ENCODE measurements at places on chromosomes 16 and 17.

DNA sequence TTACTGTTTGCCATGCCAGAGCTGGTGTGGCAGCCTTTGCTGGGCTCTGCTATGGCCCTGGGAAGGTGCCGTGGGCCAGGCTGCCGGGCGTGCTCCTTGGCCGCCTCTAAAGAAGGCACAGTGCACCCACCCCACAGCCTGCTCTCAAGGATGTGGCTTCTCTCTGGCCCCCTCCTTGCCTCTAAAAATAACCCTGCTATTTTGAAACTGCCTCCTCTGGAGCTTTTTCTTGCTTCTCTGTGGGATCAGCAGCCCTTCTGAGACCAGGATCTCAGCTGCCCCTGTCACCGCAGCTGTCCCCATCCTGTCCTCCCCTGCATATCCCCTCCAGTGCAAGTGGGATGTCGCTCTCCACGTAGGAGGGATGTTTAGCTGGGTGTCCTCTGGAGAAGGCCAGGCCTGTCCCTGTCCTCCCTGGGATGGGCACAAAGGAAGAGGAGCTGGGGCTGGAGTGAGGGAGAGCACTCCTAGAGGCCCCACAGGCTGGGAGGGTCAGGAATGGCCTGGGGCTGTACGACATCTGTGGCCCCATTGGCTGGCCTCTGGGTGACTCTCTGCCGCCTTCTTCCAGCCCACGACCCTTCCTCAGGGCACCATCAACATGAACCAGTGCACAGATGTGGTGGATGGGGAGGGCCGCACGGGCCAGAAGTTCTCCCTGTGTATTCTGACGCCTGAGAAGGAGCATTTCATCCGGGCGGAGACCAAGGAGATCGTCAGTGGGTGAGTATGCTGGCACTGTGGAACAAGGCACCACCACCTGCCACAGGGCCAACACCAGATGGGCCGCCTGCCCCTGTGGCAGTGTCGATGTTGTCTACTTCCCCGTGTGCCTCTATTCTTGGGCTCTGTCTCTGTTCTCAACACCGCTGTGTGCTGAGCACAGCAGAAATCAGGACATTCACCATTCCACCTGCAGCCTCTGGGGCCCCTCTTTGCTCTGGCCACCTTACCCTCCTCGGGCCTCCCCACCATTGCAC, 79.7 kb downstream of the PLD6 start:
- no peak for DNase-seq

DNA sequence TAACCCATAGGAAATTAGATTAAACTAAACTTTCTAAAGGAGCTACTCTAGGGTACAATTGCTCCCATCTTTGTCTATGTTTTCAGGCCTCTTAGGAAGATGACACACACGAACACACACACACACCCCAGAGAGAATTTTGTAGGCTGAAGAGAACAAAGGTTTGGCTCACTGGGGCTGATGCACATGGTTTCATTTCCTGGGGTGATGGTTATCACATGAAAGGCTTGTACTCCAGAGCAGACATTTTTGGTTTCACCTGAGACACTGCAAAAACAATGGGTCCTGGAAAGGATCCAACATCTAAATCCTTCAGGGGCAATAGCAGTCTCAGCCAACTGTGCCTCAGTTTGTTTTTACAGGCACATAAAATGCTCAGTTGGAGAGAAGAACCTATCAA, 62.8 kb downstream of the GRB7 start:
- no peak for DNase-seq

DNA sequence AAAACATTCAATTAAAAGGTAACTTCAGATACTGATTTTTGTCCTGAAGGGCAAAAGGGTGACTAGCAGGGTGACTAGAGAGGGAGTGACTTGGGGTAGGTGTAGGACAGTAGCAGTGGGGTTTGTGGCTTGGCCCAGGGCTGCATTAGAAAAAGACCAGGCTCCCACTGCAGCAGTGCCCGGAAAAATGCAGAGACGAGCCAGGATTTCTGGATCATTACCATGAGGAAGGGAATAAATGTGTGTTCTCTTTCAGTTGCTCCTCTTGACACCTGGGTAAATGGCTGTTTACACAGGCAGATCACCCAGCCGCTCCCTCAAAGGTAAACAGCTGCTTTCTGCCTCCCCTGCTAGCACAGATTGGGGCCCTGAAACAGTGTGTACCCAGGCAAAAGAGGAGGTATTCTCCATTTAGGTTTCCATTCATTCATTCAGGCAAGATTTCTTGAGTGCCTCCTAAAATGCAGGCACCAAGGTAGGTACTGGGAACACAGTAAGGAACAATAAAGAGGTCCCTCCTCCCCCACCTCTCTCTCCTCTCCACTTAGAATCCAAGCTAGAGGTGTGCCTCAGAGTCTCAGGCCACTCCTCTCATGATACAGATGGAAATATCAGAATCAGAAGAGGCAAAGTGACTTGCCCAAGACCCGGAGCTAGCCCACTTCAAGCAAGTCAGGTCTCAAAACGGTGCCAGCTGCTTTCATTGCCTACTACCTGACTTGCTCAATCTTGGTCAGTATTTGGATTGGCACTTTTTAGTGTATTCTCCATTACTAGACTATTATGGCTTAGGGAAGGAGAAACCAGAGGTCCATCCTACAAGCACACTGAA, 15.2 kb upstream of the TOX3 start:
- peak; percentile 52 for DNase-seq

DNA sequence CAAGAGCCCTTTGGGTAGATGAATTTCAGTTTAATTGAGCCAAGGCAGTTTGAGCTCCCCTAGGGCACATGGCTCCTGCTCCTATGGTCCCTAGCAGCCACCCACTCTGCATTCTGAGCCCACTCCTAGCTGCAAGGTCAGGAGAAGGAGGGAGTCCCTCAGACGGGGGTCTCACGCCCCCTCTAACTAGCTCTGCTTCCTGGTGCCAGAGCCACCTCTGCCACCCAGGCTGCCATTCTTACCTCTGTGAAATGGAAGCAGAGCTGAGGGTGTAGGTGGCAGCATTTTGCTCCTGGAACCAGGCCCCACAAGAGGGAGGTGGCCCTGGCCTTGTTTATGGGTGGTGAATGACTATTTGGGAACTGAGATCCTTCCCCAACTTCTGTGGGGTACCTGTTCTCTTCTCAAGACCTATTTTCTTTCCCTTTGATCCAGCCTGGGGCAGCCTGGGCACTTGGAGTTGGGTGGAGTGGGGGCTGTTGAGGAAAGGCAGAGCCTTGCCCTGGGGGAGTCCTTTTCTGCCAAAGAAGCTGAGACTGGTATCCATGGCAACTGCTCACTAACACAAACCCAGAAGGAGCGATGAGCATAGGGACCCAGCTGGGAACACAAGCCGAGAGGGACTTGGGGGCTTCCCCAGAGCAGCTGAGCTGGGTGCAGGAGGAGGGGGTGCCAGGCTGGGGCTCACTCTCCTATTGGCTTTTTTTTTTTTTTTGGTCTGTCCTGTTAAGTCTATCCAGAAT, 4.8 kb downstream of the SPNS2 start:
- no peak for DNase-seq

DNA sequence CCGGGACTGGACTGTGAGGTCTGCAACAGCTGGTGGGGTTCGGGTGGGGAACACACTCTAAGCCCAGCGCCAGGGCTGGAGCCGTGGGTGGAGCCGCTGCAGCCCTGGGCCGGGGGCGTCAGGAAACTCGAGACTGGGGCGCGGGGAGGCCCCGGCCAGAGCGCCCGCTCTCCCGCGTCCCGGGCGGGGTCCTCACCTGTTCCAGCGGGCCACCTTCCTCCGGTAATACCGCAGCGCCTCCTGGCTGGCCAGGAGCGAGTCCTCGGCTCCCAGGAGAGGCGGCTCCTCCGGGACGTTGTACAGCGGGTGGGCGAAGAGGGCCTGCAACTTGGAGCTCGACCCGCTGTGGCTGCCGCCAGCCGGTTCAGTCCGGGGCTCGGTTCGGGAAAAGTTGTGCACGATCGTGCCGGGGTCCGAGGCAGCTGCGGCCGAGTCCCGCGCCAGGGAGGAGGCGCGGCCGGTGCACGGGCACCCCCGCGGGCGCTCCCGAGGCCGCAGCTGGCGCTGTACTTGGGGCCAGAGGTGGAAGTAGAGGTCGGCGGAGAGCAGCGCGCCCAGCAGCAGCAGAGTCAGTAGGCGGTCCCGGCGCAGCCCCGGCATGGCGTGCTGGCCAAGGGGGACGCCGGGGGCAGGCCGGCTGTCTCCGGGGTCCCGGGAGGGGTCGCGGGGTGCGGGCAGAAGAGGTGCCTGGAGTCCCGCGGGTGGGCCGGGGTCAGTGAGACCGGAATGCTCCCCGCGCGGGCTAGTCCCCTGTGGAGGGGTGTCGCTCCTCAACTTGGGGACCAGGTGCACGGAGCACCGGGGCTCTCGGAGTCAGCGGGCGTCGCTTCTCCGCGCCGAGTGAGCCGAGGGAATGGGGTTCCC, 868 bp downstream of the FAM20A start:
- DNase-seq = no peak

- no peak for DNase-seq
Measured at GRCh38 chr16:2289282-2289681, 21.4 kb upstream of the RNPS1 start.

- no peak for DNase-seq
Measured at GRCh38 chr17:66375121-66375520, 72.7 kb downstream of the PRKCA start.

DNA sequence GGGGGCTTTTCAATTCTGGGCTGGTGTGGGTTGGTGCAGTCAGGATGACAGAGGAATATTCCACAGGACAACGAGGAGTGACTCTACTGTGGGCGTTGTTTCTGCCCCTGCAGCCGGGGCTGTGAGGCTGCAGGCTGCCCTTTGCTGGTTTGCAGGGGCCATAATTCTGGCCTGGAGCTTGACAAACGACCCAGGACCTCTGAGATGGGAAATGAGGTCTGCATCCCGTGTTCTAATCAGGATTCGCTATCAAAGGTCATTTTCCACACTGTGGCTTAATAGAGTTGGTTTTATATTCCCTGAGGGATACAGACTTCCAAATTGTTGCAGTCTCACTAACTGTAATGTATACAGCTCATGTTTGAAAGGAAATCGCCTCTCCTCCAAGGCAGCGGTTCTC, 180.9 kb downstream of the RPTOR start:
- no peak for DNase-seq

DNA sequence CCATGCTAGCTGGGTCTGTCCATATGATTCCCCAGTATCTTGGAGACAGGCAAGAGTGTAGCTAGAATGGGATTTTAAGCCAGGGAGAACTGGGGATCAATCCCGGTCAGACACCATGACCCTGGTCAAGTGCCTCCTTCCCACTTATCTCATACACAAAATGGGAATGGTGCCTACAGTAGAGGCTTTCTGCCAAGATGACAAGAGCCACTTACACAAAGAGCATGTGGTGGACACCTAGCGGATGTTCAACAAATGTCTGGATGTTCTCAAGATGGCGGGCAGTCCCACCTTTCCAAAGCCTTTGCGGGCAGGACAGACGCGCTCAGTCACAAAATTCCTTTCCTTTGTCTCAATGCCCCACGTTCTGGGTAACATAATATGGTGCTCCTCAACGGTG, 57.3 kb downstream of the MAF start:
- DNase-seq = no peak
